ENCODE measurements at places on chromosomes 11 and 22. TPM values are rescaled to one million over a fixed set of nuclear protein-coding genes. Genes with fewer than 3 reads are reported as not detected.

Gene LRRC56
- total RNA-seq = 0.53 TPM

Gene KCNQ1OT1
- 2.2 TPM for total RNA-seq

Gene VSTM5
- total RNA-seq = 0.15 TPM

Gene EFEMP2
- 81.9 TPM for total RNA-seq

Gene DDX25
- not detected for total RNA-seq

Gene OR51E1
- not detected for total RNA-seq

Gene MS4A6E
- total RNA-seq = not detected

Gene ANGPTL5
- not detected for total RNA-seq

Gene ZC3H12C
- 13.5 TPM for total RNA-seq

Gene KDM4D
- 0.99 TPM for total RNA-seq

Gene RAPSN
- total RNA-seq = not detected

Gene KCNJ11
- total RNA-seq = 1.0 TPM

Gene CFAP300
- 0.23 TPM for total RNA-seq

Gene TTC28
- 38.5 TPM for total RNA-seq

Gene OR5P2
- total RNA-seq = not detected

Gene MAJIN
- total RNA-seq = 0.68 TPM

Gene ST14
- total RNA-seq = not detected

Gene TRIM22
- total RNA-seq = 128 TPM

Gene SEC14L6
- total RNA-seq = 0.12 TPM

Gene OR6T1
- total RNA-seq = not detected

Gene MMP8
- not detected for total RNA-seq

Gene WBP2NL
- total RNA-seq = 0.97 TPM

Gene HORMAD2
- total RNA-seq = not detected

Gene BCO2
- 1.3 TPM for total RNA-seq

Gene CHRNA10
- total RNA-seq = 1.5 TPM
